ENCODE measurements at places on chromosomes 11 and 22.

- no peak for DNase-seq
These were observed 15.2 kb upstream of the CDC42EP1 start for GRCh38 chr22:37544955-37545702.

- DNase-seq, result no peak
These were observed 669 bp downstream of the CDC42EP2 start for GRCh38 chr11:65315204-65315865.

- DNase-seq, result peak; percentile 98
These were observed 380.7 kb downstream of the MN1 start for GRCh38 chr22:27420817-27421361.

DNA sequence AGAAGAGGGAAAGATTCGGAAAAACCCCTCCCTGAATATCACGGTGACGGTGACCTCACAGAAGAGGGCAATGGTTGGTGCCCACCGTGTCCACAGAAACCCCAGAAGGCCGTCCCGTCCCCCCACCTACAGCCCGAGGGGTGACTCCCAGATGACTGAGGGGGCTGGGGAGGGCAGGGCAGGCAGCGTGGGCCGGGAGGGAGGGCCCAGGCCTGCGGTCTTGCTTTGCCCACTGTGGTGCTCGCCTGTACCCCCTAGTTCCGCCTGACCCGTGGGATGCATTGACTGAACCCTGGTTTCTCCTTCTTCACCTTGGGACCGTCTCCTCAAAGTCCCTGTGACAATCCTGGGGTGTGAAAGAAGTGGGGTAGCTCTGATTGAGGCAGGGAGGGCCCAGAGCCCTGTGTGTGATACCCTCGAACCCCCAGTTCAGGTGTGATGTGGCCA lies 526.7 kb downstream of the BRD1 start:
- no peak for DNase-seq

DNA sequence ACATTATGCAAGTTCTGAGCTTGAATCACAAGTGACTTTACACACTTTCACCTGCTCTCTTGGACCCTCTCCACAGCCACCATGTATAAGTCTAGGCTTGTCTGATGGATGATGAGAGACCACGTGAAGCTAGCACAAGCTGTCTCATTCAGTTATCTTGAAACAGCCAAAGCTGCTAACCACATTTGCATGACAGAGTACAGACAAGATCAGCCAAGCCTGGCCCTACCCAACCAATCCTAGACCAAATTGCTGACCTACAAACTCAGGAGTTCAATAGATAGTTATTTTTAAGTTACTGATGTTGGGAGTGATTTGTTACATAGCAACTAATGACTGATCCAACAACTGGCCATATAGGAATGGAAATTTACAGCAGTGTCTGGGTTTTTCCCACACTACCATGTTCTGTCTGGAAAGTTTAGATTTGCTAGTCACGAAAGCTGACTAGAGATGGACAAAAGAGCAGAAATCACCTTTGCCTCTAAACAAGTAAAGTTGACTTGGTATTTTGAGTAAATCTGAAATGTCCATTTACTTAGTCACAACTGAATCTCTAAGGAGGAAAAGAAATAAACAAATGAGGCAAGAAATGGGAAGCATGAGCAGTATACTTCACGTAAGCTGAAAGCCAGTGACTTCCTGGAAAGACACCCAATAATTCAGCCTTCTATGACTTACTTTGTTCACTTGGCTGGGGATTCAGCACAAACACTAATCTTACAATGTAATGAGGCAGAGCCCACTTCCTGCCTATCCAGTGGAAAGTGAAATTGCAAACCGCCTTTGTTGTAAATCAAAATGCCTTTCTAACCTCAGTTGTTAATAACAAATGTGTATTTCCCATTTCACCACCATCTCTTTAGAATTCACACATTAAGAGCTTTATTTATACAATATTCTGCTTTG lies 101.7 kb downstream of the FAM181B start:
- no peak for DNase-seq

DNA sequence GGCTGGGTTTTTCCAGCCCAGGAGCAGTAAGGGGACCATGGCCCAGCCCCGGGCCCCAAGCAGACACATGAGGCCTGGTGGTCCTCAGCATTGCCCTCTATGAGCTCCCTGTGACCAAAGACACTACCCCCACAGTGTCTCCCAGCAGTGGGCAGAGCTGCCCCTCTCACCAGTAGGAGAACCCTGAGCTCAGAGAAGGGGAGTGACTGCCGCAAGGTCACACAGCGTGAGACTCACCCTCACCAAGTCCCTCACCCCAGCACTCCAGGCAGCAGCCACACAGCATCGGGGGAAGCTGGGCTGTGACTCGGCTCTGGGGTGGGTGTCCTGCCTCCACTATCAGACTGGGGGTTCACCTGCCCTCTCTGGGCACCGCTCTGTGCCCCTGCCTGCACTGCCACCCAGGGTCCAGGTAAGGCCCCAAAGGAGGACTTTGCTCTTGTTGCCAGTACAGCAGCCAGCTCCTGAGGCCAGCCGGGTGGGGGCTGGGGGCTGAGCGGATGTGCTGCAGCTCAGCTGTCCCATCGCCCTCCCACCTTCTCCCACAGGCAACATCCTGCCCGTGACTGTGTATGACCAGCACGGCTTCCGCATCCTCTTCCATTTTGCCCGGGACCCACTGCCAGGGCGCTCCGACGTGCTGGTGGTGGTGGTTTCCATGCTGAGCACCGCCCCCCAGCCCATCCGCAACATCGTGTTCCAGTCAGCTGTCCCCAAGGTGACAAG lies 7.9 kb upstream of the SH3BP1 start:
- no peak for DNase-seq

DNA sequence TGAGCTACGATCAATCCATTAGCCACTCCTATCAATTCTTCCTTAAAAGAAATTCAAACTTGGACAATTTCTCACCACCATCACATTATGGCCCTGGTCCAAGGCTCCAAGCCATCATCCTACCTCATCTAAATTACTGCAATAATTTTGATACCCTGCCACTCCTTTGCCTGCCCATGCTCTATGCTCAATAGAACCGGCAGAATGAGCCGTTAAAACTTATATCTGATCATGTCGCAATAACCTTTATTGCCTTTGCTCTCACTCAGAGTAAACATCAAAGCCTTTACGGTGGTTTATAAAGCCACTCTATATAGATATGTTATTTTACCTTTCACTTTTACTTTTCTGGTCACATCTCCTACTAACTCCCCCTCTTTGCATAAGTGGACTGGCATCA lies 2392.1 kb upstream of the RAG2 start:
- DNase-seq, result no peak

- DNase-seq, result no peak
These were observed 9.8 kb downstream of the MIAT start for GRCh38 chr22:26667140-26667539.

- DNase-seq, result no peak
These were observed 78.4 kb downstream of the SIK2 start for GRCh38 chr11:111680486-111681175.

- DNase-seq, result no peak
These were observed 139.8 kb upstream of the SNX19 start for GRCh38 chr11:131056036-131056435.

DNA sequence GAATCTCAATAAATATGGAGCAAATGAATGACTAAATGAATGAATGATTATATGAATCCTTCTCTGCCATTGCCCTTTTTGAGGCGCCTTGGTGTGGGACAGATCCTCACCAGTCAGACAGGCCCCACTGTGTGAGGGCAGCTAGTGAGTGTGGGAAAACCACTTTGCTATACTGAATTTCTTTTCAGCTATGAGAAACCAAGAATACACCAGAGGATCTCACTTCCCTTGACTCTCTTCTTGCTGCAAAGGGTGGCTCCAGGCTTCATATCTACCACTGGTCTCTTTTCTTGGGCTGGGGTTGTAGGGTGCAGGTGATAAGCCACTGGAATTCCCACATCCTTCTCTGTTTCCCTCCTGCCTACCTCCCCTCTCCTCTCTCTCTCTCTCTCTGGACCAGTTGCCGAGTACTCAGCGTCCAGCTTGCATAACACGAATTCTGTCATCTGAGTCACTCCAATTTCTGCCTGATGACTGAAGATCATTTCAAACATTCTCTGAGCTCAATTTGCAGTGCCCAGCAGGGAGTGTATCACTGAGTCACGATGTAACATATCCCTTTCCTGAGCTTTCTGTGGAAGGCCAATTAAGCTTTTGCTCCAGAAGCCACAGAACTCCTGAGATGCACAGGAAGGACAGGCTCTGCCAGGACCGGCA lies 304.3 kb upstream of the NCAM1 start:
- DNase-seq, result peak; percentile 77

DNA sequence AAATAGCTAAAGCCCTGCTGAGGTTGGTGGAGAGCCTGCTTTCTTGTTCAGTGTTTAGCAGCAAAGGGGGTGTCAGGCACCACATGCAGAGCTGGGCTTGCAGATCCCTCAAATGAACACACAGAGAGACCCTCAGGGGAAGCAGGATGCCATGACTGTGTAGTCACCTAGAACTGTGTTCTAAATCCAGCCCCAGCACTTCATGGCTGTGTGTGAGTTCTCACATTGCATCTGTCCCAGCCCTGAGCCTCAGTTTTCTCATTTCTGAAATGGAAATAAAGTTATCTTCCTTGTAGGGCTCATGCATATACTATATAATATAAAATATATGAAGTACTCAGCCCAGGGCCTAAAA lies 47.1 kb downstream of the CWC15 start:
- no peak for DNase-seq

- no peak for DNase-seq
These were observed 65.1 kb downstream of the PARVG start for GRCh38 chr22:44245867-44246266.

GRCh38 chr22:24501301-24502005 lies 6.3 kb downstream of the UPB1 start:
- no peak for DNase-seq

DNA sequence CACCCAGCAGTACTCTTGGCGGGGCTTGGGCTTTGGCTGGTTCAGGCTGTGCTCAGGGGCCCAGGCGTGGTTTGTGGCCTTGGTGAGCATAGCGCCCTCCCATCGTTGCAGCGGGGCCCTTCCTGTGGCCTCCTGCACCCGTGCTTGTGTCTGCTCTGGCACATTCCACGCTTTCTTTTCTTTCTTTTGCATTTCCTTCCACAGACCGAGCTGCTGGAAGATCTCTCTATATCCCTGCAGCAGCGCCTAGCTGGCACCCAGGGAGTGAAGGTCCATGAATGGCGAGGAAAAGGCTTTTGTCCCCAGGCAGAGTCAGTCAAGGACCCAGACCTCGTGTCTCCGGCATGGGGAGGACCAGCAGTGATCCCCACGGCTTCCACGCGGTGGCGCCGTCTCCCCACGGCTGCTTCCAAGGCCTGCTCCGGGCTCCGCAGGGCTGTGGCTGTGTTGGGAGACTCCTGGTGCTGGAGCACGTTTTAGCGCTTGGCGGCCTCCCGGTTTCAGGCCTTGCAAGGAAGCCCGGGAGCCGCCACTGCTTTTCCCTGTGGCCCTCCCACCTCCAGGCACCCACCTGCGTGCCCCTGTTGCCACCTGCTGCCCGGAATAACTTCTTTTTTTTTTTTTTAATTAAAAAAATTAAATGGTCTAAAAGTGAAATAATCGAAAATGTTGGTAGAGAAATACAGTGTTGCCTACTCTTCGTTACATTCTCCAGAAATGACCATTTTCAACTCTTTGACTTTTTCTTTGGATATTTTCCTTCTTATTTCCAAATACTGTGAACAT lies 28.5 kb downstream of the GLB1L2 start:
- DNase-seq, result peak; percentile 29

DNA sequence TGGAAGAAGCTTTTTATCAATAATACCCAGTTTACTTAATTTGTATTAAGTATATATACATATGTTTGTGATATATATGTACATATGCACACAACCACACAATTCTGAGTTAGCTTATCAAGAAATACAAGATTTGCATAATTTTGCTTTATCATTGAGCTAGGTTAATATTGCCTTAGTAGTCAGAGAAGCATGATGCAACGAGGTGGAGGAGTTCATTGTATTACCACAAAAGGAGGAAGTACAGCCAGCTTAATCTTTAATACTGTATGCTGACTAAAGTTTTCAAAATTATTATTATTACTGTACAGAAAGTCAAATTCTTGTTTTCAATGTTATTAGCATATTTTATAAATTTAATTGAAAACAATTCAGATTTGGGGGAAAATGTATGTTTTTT lies 278.4 kb upstream of the PDGFD start:
- no peak for DNase-seq

- no peak for DNase-seq
These were observed 1.2 kb downstream of the BACE1 start for GRCh38 chr11:117314840-117315239.

- no peak for DNase-seq
These were observed 147.9 kb upstream of the LUZP2 start for GRCh38 chr11:24348908-24349307.

- no peak for DNase-seq
These were observed 126.1 kb downstream of the DSCAML1 start for GRCh38 chr11:117670924-117671323.

- DNase-seq, result peak; percentile 93
These were observed 18.5 kb downstream of the NF2 start for GRCh38 chr22:29621761-29622526.

- DNase-seq, result no peak
These were observed 1.1 kb upstream of the RAC2 start for GRCh38 chr22:37244922-37245722.

GRCh38 chr22:32606181-32606580 lies 131.6 kb downstream of the FBXO7 start:
- DNase-seq, result no peak

- no peak for DNase-seq
These were observed 97.9 kb upstream of the NCAM1 start for GRCh38 chr11:112863305-112863704.

DNA sequence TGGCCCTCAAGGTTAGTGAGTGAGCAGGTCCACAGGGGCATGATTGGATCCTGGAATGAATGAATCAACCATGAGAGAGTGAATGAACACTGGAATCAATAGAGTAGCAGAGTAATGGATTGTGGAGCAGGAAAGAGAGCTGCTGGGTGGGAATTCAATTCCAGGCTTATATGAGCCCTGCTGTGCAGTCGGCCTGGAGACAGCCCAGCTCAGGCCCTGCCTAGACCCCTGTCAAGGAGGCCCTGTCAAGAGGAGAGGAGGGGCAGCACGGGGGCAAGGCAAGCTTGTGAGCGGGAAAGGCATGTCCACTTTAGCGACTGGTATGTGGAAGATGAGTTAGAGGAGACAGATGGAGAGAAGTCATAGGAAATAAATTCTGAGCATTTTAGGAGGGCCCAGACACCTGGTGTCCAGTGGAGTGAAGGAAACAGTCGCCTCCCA lies 1.3 kb upstream of the FOLR1 start:
- no peak for DNase-seq

GRCh38 chr22:45469281-45470073 lies 33.2 kb upstream of the FBLN1 start:
- DNase-seq, result no peak

All from astrocyte of the cerebellum (primary cell).